ENCODE measurements at places on chromosomes 3 and 15.

GRCh38 chr3:58986654-58987053, 63.2 kb downstream of the CFAP20DC start:
- no peak for DNase-seq

DNA sequence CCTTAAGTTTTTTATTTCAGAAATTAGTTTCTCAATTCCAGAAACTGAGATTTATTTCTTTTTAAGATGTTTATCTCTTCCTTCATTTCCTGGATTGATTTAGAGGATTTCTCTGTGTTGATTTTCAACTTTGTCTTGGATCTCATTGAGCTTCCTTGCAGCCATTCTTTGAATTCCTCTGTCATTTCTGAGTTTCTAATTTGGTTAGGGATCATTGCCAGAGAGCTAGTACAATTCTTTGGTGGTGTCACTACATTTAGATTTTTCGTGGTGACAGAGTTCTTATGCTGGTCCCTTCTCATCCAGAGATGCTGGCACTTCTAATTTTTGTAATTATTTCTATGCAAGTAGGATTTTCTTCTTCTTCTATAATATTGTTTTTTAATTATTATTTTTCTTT, 691.1 kb upstream of the NAALADL2 start:
- no peak for DNase-seq

DNA sequence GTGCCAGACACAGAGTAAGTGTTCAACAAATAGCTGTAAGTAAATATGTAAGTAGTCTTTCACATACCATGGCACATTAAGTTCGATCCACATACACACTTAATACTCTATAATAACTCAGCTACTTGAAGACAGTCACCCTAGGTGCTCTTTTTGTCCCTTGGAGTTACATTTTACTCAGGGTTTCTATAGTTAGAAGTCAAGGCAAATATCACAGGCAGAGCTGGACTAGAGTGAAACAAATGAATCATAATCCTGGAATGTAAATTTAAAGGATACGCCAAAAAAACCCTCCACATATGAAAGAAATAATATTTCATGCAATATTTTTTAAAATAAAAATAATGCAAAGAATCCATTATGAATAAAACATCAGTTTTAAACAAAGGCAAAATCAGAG, 461.8 kb downstream of the MAGI1 start:
- DNase-seq = no peak

DNA sequence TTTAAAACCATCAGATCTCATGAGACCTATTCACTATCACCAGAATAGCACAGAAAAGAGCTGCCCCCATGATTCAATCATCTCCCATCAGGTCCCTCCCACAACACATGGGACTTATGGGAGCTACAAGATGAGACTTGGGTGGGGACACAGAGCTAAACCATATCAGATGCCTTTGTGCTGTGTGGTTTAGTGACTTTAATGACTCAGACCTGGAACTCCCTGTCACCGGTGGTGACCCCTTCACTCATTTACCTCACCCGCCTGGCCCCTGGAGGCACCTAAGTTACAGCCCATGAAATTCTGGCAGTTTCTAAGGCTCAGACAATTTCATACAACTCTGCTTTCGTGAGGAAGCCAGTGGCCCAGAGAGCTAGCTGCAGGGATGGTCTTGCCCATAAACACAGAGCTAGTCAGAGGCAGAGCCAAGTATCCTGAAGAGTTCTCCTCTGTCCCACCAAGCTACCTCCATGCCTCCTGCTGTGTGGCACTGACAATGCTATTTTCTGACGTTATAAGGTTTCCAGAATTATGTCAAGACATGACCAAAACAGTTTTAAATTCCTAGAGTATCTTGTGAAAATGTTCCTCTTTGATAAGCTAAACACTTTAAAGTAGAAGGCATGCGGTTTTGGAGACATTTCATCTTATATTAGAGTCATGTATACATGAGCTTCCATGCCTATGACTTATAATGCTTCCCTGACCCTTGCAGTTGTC, 231.1 kb upstream of the IL12A start:
- DNase-seq = no peak

GRCh38 chr15:62896969-62897486, 145.5 kb upstream of the TPM1 start:
- DNase-seq = no peak

- DNase-seq = peak; percentile 83
Measured at GRCh38 chr15:68821841-68822381, 1.2 kb upstream of the ANP32A start.

DNA sequence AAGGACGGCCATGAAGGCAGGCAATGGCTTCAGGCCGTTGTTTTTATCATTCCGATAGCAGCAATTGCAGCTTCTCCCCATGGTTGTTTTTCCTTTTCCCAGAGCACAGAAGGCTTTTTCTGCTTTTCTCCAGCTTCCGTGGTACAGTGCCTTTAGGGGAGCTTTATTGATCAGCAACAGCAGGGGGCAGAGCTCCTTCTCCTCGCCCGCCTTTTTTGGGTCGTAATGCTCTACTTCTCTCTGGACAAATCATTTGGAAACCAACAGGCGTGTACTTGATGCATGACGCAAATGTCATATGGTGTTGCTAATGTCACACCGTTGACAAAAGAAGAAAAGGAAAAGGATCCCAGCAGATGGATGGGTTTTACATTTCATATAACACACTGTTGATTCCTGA, 79.7 kb upstream of the SNRK start:
- DNase-seq = no peak

GRCh38 chr3:59709702-59710553, 660.1 kb upstream of the CFAP20DC start:
- DNase-seq = peak; percentile 67

- no peak for DNase-seq
Measured at GRCh38 chr15:80266113-80266512, 14.1 kb upstream of the CTXND1 start.

GRCh38 chr3:191158815-191159214, 40.2 kb upstream of the OSTN start:
- DNase-seq = no peak

GRCh38 chr3:20225769-20226168, 39.8 kb upstream of the SGO1 start:
- DNase-seq = peak; percentile 20

GRCh38 chr15:90881181-90881977, 2.9 kb upstream of the FES start:
- no peak for DNase-seq

DNA sequence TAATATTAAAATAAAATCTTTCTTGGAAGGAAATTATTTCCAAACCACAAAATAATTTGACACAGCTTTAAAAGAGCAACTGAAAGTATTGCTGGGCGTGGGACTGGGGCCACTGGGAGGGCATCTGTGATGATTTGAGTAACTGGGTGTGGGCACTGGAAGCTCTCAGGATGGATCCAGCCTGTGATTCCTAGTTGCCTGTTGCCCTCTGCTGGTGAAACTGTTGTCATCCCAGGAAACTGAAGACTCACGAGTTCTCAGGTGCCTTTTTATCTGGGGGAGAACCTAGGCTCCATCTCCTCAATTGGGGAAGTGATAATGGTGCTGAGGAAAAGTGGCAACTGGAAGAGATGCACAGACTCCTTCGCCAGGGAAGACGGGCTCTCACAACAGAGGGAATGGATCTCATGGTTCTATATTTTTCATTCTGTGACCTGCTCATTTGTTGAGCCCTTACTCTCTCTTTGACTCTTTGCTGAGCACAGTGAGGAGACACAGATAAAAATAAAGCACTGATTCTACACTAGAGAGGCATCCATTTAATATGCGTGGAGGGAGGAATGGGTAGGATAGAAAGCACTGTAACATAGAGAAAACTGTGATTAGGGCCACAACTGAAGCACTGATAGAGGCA, 61.6 kb downstream of the TPRG1 start:
- peak; percentile 58 for DNase-seq

- no peak for DNase-seq
Measured at GRCh38 chr3:127967316-127967715, 52.3 kb downstream of the KBTBD12 start.

- DNase-seq = no peak
Measured at GRCh38 chr15:57355259-57355658, 21.0 kb upstream of the CGNL1 start.

- no peak for DNase-seq
Measured at GRCh38 chr15:42018306-42019224, 2.3 kb downstream of the PLA2G4E start.

GRCh38 chr3:45082142-45082538, 56.0 kb downstream of the CLEC3B start:
- no peak for DNase-seq

DNA sequence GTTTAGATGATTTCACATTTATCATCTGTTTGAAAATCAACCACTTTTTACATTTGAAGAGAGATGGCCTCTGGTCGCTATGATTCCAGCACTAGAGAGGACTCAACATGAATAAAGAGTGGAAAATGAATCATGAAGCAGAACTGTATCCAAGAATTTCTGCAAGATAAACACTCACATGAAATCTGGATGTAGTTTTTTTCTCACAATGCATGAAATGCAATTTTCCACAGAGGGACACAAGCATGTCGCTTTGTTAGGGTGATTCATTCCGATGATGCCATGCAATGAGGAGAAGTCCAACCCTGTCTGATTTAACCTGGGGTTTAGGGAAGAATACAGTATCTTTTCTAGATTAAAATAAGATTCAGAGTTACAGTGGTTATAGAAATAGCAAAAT, 50.4 kb upstream of the ADCY5 start:
- DNase-seq = no peak

DNA sequence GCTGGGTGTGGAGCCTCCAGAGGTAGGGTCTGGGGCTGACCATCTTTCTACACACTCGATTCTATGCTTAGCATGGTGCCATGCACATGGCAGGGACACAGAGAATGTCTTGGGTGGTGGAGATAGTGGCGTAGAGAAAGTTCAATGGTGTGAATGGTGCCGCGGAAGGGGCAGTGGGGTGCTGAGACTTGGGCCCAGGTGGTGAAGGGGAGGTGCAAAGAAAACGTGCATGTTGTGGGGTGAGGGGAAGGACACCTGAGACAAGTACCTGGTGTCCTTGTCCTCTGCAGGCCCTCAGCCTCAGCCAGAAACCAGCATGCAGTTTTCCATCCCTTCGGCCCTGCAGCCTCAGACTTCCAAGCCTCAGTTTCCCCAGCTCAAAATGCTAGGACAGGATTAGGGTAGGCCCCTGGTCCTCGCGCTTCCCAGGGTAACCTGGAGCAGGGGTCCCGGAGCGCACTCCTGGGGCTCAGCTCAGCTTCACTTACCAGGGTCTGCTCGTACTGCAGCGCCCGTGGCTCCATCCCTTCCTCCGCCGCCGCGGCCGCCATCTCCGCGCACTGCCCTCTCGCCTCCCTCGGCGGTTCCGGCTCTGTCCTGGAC, 375 bp downstream of the CLCN2 start:
- no peak for DNase-seq

GRCh38 chr15:94457661-94458060, 226.3 kb downstream of the MCTP2 start:
- DNase-seq = peak; percentile 16

GRCh38 chr3:111782447-111782782, 76.7 kb upstream of the PHLDB2 start:
- DNase-seq = no peak

GRCh38 chr15:40333922-40334492, 6.7 kb downstream of the CCDC9B start:
- DNase-seq = peak; percentile 93

DNA sequence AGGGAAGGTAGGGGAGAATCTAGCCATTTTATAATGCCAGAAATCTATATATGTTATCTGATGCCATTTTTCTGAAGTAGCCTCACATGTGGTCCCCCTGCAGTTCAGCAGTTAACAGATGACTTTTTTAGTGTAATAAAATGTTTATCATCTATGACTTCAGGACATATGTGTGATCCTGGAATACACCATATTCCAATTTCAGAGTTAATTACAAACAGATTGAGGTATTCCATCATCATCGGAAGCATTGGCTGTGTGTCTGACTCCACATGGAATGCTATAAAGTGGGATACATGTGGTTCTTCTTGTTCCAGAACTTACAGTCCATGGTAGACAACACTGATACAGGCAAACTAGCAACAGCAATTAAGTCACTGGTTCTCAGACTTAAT, 45.9 kb upstream of the LIMD1 start:
- DNase-seq = no peak

DNA sequence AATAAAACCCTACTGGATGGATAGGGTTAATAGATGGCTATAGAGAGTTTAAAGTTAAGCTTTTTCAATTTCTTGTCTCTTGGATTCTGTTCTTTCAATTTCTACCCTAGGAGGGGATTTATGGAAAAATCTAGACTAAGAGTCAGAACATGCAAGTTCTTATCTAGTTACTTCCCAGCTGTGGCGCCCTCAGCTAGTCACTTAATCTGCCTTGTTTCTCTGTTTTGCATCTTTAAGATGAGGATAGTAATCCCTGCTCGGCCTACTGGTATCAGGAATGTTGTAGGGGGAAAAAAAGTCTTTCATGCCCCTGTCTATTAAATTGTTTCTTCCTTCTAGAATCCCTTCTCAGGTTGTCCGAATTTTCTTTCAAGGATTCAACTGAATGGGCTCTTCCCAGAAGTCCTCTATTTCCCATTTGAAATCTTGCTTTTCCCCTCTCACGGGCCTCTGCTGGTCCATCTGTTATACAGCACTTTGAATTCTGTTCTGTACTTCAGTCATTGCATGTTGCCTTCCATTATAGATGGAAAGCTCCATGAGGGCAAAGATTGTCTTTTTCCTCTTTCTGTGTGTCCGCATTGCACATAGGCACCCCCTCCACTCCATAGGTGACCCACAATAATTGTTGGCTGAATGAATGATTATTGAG, 4.4 kb downstream of the KCTD6 start:
- no peak for DNase-seq

- DNase-seq = no peak
Measured at GRCh38 chr3:126646674-126647073, 8.2 kb downstream of the TXNRD3 start.

DNA sequence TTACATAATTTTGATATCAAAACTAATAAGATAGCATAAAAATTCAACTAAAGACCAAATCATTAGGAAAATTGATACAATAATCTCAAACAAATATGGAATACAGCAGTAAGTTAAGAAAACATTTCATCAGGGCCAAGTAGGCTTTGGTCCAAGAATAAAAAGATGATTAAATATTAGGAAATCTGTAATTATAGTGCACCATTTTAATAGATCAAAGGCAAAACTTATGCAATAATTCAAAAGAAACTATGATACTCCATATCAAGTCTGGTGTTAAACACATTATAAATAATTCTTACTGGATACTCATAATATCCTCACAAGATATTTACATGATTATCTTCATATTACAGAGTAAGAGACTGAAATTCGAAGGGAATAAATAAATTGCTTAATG, 51.2 kb downstream of the THRB start:
- no peak for DNase-seq

Measured in inflammatory macrophage treated with lipopolysaccharide for 4 hours (primary cell).